ENCODE measurements at places on chromosomes 1 and 21.
A peak's percentile ranks its signal among the peaks of the same experiment; 100 is the strongest.

DNA sequence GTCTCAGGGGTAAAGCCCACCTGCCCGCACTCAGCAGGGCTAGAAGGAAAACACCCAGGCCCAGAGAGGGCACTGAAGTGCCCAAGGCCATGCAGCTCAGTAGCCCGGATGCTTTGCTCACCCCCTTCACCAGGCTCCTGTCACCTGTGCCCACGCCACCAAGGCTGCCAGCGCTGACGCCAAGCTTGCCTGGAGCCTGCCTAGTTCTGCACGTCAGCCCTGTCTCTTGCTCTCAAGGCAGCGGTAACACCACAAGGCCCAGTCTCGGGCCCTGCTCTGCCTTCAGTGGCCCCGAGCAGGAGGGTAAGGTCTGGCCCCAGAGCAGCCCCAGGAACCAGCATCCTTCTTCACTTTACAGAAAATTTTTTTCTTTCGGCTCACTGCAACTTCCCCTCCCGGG is 7.7 kb downstream of the TMEM63A start:
- DNase-seq, result no peak

GRCh38 chr1:155729031-155729898 is 40.4 kb downstream of the DAP3 start:
- peak; percentile 25 for DNase-seq

GRCh38 chr1:18353528-18353927 is 127.2 kb upstream of the KLHDC7A start:
- no peak for DNase-seq

GRCh38 chr1:171501305-171502024 is 16.1 kb downstream of the PRRC2C start:
- no peak for DNase-seq

DNA sequence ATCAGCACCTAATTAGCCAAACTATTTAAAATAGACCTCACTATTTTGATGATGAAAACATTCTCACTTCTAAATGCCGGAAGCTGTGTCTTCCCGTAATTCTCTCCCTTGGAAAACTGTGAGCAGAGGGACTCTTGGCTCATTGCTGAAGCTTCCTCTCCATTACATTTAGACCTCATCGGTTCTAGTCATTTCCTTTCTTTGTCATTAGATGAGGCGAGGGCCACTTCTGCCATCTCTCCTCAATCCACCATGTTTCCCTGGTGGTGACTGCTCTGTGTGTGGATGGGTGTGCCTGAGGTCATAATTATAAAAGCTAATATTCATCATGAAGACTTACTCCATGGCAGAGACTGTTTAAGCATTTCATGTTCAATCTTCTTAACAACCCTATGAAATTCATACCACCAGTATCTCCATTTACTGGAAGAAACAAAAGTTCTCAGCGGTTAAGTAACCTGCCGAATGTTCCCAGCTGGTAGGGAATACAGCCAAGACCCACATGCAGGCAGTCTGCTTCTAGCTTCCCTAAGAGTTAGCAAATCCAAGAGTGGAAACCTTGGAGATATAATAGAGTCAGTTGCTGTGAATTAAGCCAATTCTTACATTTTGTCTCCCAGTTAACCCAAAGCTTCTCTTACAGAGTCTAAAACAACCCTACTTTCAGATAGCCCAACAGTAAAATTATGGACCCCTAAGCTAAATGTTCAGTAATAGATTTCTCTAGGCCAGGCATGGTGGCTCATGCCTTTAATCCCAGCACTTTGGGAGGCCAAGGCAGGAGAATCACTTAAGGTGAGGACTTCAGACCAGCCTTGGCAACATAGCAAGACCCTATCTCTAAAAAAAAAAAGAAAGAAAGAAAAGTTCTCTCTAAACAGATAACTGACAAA is 156.2 kb downstream of the ZBTB18 start:
- DNase-seq, result no peak

Data from Jurkat, Clone E6-1 (cell line).